Right cardiac atrium (tissue), 5 donors: ENCODE measurements at places on chromosomes 1 and 21. TPM values are rescaled to one million over a fixed set of nuclear protein-coding genes. Genes with fewer than 3 reads are reported as not detected.

DNA sequence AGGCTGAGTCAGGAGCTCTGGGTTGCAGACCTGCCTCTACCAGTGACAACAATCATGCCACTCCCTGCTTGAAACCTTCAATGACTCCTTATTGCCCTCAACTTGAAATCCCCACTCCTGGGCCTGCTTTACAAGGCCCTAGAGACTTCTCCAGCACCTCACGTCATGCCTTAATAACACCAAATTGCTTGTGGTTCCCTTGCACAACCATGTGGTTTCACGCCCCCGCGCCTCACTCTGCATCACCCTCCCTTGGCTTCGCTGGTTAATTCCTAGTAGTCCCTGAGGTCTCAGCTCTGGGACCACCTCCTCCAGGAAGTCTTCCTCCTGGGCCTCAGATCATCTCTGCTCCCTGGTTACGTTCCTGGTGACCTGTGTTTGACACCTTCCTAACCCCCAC lies 33.0 kb downstream of the EPHA2 start:
- peak; percentile 53 for DNase-seq

DNA sequence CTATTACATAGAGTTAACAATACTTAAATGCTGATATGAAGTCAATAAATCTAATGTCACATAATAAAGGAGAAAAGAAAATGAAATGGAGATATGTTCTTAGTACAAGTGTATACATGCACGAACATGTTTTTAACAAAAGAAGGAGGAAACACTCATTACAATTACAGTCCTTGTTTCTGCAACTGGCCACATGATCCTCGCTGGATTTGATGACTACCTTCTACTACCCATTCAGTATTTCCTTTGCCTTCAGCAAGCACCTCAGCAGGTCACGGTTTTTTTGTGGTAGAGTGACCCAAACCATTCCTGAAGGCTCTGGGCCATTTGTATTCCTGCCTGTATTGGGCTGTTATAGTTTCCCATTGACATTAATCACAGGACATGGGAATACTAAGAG lies 172.8 kb upstream of the CXADR start:
- DNase-seq = no peak

DNA sequence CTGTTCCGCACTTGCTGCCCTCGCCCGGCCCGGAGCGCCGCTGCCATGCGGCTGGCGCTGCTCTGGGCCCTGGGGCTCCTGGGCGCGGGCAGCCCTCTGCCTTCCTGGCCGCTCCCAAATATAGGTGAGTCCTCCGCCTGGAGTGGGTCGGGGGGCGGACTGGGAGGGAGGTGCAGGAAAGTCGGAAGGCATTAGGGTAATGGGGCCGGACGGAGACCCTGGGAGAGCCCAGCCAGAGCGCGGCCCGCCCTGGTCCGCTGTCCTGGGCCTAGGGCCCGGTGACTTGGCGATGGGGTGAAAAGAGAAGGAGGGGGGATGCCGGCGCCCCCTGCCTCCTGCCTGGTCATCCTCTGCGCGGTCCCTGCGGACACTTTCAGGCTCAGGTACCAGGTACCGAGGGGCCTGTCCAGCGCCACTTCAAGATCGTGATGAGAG lies 243 bp downstream of the ADAM15 start:
- no peak for DNase-seq

GRCh38 chr1:98404866-98405265 lies 256.7 kb upstream of the SNX7 start:
- no peak for DNase-seq

The ZNF670 gene
- 2.1 TPM for total RNA-seq

DNA sequence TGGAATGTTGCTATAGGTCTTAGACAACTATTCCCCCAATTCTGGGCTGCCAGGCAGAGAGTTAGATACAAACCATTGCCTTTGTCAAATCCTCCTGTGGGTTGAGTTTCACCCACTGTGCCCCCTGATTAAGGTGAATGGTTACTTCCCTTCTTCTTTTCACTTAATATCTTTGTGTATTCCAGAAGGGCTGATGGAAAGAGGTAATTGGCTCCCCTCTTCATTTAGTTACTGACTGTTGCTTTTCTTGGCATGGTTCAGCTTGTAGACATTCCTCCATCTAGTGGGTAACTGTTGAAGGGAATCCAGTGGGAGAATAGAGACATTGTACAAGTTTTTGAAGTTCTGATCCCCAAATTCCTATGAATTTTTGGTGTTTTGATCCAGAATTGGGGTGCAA lies 43.8 kb upstream of the MACF1 start:
- DNase-seq = no peak

DNA sequence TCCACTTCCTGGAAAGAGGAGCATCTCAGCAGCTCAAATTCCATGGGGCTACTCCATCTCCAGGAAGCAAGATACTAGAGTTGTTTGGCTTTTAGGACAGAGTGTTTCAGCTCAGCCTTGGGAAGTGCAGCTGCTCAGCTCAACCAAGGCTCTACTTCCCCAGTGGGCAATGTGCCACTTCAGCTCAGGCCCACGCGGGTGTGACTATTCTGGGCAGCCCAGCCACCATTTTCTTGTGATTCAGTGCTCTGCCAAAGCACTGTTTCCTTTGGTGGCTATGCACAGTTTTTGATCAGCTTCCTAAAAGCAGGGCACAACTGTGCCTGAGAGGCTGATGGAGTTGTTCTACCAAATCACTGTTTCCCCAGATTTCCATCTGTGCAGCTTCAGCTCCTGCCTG lies 1104.9 kb upstream of the TMPRSS15 start:
- DNase-seq = no peak

- DNase-seq = no peak
Observed at GRCh38 chr1:53734650-53735211, 4.2 kb downstream of the GLIS1 start.

The OR2T35 gene
- total RNA-seq = not detected

DNA sequence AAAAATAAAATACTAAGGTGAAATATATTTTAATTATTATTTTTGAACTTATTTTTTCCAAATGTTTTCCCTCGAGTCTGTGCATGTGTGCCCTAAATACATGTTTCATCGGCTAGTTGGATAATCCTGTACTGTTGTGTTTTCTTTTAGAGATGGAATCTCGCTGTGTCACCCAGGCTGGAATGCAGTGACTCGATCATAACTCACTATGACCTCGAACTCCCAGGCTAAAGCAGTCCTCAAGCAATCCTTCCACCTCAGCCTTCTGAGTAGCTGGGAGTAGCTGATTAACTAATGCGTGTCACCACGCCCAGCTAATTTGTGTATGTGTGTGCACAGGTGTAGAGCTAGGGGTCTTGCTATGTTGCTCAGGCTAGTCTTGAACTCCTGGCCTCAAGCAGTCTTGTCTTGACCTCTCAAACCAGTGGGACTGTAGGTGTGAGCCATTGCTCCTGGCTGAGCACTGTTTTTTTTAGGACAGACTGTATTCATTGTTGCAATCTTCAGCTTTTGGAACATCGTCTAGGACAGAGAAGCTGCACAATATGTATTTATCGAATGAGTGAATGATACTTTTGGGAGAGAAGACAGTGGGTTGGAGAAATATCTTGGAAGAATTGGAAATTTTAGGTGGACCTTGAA lies 4.8 kb upstream of the TMCO1 start:
- no peak for DNase-seq

GRCh38 chr1:200888349-200888838 lies 6.3 kb upstream of the INAVA start:
- DNase-seq = no peak

The PIGR gene
- total RNA-seq = 0.09 TPM

- DNase-seq = no peak
Observed at GRCh38 chr1:34618381-34618780, 136.5 kb upstream of the GJB5 start.

The ADAMTS4 gene
- total RNA-seq = 111 TPM

GRCh38 chr1:64006276-64007051 lies 197.0 kb upstream of the UBE2U start:
- no peak for DNase-seq

GRCh38 chr1:203629507-203630082 lies 3.0 kb downstream of the ATP2B4 start:
- DNase-seq = peak; percentile 92
